ENCODE measurements at places on chromosomes 5 and 9.

GRCh38 chr5:133290669-133291240 is 238.9 kb downstream of the HSPA4 start:
- no peak for DNase-seq

GRCh38 chr5:178330791-178331404 is 98.3 kb upstream of the PHYKPL start:
- DNase-seq: no peak

DNA sequence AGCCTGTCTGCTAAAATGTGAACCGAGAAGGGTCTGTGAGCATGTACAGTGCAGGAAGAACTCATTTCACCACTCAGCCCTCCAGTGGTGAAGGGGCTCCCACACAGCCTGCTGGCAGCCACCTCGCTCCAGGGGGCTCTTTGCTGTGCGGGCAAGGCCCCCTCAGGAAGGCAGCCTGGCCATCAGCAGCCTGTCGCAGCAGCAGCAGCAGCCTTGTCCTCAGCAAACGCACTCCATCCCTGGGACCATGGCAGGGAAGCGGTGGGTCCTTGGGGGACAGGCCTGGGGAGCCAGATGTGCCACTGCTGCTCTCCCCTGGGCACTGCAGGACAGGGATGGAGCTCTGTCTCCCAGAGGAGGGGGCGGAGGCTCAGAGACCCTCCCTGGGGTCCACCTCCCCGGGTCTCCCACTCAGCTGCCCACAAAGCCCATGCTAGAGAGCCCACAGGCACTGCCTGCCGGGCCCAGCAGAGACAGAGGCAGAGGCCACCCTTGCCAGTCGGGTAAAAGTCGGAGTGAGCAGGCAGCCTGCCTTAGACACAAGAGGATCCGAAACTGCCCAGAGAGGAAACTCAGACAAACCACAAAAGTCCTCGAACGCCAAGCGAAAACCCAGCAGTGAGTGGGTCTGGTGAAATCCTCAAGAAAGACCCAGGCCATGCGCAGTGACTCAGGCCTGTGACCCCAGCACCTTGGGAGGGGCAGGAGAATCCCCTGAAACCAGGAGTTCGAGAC is 8.0 kb downstream of the BRD3 start:
- peak; percentile 15 for DNase-seq

DNA sequence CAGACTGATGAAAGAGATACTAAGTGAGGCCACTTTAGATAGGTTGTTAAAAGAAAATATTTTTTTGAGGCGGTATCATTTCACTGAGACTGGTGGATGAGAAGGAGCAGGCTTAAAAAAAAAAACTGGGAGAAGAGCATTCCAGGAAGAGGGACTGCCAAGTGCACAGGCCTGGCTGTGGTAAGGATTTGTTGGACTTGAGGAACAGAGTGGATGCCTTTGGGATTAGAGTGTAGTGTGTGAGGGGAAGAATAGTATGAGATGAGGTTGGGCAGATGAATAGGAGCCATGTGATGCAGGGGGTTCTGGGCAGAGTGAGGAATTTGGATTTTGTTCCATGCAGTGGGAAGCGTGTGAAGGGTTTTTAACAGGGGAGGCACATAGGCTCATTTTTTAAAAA is 57.9 kb downstream of the PBX3 start:
- no peak for DNase-seq

- DNase-seq: no peak
These were observed 16.0 kb downstream of the MPDZ start for GRCh38 chr9:13263511-13263910.

DNA sequence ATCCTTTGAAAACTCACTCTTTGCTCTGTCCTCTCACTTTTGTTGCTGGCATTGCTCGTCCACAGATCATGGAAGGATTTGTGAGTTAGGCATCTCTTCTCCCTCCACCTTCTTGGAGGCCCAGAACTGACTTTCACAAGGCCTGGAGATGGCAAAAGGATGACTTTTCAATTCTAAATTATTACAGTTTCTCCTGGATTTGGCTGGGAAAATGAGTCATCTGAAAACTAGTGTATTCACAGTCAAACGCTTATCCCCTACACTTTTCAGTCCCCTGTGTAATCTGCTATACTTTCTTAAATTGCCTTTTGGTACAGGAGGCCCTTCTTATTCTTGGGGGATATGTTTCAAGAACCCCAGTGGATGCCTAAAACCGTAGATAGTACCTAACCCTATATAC is 35.6 kb downstream of the ADRA1B start:
- DNase-seq: no peak

DNA sequence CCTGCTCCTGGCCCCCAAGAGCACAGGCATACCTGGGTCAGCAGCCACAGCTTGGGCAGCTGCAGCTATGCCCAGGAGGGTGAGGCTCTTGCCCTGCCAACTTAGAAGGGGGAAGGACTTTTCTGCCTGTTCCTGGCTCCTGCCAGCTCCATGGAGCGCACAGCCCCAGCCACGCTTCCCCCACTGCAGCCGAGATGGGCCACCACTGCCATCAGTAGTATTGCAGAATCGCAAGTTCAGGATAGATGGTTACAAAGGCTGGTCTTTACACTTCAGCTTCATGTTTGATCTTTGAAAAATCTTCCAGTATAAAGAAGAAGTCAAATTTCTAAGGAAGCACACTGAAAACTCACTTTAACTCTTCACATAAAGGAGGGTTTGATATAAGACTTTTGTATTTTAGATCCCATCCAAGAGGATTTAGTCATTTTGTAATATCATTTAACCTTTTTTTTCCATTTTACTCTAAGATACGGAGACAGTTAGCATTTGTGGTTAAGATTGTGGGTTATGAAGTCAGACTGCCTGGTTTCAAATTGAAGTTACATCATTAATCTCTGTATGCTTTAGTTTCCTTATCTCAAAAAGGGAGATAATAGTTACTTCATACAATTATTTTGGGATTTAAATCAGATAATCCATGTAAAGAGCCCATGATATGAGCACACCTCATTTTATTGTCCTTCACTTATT is 81.8 kb downstream of the NLN start:
- DNase-seq: no peak

DNA sequence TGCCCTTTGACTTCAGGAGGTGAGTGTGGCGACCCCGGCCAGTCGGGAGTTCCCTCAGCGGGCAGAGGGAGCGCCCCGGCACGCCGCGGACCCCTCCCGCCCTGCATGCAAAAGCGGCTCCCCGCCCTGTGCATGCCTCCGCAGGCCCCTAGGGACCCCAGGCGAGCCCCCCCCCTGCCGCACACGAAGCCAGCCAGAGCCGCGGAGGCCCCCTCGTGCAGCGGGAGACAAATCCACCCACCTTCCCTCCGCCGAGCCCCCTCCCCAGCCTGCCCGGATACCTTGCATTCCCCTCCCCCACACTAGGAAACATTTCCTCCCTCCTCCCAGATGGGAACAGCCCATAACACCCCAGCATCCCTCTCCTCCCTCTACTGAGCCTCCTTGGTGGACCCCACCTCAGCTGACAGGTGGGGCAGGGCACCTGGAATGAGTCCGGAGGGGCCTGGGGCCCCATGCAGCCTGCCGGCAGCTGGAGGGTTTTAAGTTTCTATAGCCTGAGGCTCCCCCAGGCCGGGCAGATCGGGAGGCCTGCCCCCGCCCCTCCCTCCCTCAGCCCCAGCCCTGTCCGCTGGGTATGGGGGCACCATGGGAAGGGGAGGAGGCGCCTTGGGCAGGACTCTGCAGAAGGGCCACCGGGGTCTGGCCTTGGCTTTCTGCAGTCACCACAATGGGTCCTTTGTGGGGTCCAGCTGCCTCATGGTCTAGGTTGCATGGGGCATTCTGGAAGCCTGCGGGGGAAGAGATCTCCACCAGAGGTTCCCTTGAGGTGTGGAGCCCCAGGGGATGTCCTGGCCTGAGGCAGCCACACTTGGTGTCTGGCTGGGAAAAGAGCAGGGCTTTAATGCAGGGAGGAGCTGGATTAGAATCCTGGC is 601 bp downstream of the ERGIC1 start:
- DNase-seq: no peak

GRCh38 chr9:129640871-129641749 is 841 bp downstream of the ASB6 start:
- no peak for DNase-seq

- DNase-seq: no peak
These were observed 5.2 kb downstream of the DOCK8 start for GRCh38 chr9:219670-220365.

DNA sequence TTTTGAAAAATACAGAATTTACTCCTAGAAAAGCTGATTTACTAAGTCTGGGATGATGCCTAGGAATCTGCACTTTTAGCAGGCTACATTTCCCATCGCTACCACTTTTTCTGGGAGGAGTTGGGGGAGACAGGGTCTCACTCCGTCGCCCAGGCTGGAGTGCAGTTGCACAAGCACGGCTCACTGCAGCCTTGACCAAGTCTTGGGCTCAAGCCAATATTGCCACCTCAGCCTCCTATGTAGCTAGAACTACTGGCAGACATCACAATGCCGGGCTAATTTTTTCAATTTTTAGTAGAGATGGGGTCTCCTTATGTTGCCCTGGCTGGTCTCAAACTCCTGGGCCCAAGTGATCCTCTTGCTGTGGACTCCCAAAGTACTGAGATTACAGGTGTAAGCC is 85.9 kb downstream of the NR6A1 start:
- no peak for DNase-seq

DNA sequence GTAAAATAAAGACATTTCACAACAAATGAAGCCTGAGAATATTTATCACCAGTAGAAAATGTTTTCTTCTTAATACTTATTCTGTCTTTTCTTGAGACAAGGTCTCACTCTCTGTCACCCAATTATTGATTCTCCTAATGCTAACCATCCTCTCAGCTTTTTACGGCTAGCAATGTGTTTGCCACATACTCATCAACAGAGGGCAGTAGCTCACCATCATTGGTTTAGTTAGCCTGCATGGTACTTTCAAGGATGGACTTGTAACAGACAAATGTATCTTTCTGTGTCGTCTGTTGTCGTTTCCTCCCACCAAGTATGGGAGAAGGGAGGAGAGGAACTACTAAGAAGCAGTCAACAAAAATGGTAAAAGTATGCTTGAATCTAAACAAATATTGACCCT is 5.9 kb upstream of the ACO1 start:
- peak; percentile 80 for DNase-seq

DNA sequence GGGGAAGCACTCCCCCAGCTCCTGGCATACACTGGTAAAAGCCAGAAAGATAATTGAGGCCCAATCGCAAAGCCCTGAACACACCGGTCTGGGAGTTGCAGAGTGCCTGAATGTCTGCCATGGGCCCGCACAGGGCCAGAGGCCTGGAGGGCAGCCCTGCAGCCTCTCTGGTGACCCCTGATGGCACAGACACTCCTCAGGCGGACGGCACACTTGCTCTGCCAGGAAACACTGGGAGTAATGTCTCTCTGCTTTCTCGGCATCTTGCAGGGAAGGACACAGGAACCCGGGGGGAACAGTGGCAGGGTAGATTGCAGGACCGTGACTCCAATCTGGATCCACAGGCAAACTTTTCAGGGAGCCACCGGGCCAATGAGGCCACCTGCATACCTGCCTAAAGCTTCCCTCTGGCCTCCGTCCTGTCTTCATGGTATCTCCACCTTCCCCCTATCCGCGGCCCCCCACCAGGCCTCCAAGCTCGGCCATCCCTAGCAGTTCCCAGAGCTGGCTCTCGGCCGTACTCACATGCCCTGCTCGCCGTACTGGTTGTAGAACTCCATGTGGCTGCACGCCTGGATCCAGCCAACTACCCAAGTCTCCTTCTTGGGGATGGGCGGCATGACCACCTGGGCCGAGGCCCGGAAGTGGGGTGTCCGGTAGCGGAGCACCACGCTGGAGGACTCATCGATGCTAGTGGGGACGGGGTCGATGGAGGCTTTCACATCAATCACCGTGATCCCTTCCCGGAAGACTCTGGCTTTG is 797 bp downstream of the FAM78A start:
- DNase-seq: no peak

GRCh38 chr5:157563929-157564716 is 11.5 kb downstream of the ADAM19 start:
- DNase-seq: no peak

- DNase-seq: no peak
These were observed 41.3 kb upstream of the CDKN2AIPNL start for GRCh38 chr5:134453016-134453415.

DNA sequence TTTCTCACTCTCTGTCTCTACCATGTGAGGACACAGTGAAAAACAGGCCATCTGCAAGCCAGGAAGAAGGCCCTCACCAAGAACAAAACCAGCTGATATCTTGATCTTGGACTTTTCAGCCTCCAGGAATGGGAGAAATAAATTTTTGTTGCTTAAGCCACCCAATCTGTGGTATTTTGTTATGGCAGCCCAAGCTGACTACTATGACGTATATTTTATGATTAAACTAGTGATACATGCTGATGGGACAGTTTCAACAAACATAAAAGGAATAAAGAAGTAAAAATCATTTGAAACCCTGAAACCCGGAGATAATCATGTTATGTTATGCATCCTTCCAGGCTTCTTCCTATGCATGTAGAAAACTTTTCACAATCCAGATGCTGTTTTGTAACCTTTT is 71.5 kb upstream of the ERBIN start:
- no peak for DNase-seq

GRCh38 chr5:91541696-91542095 is 158.6 kb upstream of the ARRDC3 start:
- DNase-seq: no peak

GRCh38 chr5:173826428-173827350 is 61.5 kb upstream of the CPEB4 start:
- DNase-seq: no peak
